Posterior cingulate gyrus (tissue), 11 donors: ENCODE measurements at places on chromosomes 6 and 20.

DNA sequence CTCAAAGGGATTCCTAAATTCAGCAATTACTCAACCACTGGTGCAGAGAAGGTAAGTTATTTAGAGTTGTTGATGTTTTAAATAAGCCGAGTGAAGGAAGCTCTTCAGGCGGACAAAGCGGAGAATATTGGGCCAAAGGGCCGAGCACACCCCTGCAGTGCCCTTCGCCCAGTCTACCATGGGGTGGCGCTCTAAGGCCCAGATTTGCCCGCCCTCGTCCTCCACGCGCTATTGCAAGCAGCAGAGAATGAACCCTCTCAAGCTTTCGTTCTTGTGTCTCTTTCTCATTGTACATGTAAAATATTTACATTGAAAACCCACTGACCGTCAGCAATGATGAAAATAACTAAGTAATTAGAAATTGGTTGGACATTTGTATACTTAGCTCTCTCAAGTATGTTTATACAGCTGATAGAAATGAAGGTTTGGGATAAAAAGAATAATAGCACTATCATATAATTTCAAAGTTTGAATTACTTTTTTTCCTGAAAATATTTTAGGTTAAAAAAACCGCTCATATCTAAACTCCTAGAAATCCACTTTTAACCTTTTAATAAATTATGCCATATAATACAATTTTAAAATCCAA lies 195.0 kb upstream of the CEP162 start:
- DNase-seq = no peak

DNA sequence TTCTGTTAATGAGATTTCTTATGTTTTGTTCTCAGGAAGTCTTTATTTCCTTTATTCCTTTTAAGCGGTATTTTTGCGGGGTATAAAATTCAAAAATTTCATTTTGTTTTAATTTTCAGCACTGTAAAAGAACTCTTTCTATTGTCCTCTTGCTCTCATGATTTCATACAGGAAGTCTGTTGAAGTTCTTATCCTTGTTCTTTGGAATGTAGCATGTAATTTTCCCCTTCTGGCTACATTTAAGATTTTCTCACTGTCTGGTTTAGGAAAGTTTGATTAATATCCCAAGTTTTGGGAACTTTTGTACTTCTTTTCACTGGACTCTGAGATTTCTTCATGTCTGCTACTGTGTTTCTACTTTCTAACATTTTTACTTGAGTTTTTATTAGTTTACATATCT lies 581.4 kb upstream of the GJE1 start:
- DNase-seq = no peak

GRCh38 chr6:112243861-112244827 lies 10.2 kb downstream of the LAMA4 start:
- DNase-seq = no peak

DNA sequence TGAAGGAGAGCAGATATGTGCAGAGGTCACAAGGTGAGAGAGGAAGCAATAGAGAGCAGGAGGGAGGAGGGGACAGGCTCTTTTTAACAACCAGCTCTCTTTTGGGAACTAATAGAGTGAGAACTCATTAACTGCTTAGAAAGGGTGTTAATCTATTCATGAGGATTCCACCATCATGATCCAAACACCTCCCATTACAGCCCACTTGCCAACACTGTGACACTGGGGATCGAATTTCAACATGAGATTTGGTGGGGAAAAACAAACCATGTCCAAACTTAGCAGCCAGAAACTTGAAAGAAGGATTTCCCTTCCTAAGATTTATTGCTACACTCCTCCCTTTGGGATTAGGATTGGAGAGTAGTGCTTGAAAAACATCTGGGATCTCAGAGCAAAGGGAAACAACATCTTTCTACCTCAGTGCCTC lies 135.5 kb upstream of the PLCB4 start:
- no peak for DNase-seq

GRCh38 chr20:17680836-17681725 lies 961 bp downstream of the RRBP1 start:
- DNase-seq = peak; percentile 91

- no peak for DNase-seq
These were observed 519 bp downstream of the MTRF1L start for GRCh38 chr6:153001767-153002612.

GRCh38 chr20:16701296-16701695 lies 28.5 kb upstream of the SNRPB2 start:
- DNase-seq = no peak

DNA sequence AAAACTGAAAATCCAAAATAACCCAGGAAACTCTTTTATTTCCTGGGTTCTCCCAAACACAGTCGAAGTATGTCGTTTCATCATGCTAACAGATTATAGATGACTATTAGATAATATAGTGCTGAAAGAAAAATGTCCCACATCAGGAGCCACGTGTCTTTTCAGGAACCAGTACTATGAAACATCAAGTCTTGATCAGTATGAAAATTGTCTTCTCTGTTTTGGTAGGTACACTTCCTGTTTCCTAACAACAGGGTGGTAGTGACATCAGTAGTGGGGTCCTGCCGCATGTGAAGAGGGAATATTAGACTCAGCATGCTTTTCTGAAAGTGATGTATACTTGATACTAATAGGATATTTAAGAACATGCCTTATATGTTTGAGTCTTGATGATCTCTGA lies 136.7 kb downstream of the HIVEP1 start:
- no peak for DNase-seq

DNA sequence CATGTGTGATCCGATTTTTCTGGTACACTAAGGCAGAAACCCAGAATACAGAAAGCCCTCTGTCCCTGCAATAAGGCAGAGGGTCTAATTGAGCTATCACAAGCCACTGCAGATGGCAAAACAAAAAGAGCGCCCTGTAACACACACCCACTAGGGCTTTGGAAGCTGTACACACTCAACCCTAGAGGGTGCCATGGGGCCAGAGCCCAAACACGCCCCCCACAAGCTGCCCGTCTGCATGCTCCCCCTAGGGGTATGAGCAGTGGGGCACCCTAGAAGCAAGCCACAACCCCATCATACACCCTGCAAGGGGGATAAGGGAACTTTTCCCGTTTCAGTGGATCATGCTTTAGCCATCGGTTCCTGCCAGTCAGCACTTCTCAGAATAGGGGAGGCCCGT lies 62.2 kb upstream of the PDE10A start:
- DNase-seq = no peak

DNA sequence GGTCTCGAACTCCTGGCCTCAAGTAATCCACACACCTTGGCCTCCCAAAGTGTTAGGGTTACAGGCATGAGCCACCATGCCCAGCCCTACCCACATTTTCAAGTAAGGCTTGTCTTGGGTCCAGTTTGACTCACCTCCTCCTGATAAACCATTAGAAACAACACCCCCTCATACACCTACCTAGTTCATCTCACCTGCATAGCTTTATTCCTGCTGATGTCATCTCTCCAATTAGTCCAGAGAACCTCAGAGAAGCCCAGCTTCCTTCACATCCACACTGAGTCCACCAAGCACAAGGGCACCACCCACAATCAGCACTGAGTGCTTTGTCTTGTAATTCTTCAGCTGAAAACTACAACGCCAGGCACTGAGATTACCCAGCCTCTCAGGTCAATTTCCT lies 35.3 kb downstream of the KIF16B start:
- DNase-seq = no peak

DNA sequence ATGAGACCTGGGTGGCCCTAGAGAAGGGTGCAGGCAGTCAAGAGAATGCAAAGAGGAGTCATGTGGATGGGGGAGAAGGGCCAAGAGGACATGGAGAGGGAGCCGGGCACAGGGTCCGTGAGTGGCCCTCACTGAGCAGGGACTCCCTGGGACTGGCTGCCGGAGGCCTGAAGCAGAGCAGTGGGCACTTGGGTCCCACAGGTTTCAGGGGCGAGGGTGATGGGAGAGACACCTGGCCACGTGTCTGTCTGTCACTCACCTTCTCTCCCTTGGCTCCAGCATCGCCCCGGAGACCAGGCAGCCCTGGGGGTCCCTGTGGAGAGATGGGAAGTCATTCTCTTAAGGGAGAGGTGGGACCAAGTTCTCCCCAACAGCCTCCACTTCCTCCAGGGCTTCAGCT lies 25.5 kb downstream of the COL11A2 start:
- DNase-seq = no peak

DNA sequence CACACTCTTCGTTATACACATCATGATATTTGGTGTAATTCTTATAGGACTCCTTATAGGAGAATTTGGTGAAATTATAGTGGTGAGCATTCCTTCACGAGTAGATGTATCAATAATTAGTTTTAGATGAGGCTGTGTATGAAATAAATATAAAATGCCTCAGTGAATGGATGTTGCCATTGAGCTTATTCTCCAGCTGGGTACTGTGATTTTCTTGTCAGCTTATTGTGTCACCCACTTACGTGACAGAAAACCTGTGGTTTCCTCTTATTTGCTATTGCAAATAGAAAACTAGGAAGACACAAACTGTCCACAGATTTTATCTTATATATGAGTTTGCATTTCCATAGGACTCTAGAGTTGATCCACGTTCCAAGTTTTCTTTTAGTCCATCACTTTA lies 439.9 kb upstream of the RNF217 start:
- DNase-seq = no peak

DNA sequence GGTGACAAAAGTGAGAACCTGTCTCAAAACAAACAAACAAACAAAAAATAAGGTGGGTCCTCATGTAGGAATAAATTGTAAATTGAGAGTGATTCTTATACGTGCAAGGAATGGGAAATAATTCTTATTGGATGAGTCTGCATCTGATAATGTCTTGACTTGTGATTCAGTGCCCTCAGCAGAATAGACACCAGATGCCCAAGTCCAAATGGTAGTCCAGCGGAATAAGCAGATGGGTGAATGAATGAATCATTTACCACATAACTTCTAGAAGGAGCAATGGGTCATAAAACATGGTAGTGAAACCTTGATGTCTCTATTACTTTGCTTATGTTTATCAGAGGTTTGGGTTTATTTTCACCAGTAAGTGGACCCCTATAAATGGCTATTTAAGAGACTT lies 747.7 kb downstream of the PHF3 start:
- DNase-seq = no peak

DNA sequence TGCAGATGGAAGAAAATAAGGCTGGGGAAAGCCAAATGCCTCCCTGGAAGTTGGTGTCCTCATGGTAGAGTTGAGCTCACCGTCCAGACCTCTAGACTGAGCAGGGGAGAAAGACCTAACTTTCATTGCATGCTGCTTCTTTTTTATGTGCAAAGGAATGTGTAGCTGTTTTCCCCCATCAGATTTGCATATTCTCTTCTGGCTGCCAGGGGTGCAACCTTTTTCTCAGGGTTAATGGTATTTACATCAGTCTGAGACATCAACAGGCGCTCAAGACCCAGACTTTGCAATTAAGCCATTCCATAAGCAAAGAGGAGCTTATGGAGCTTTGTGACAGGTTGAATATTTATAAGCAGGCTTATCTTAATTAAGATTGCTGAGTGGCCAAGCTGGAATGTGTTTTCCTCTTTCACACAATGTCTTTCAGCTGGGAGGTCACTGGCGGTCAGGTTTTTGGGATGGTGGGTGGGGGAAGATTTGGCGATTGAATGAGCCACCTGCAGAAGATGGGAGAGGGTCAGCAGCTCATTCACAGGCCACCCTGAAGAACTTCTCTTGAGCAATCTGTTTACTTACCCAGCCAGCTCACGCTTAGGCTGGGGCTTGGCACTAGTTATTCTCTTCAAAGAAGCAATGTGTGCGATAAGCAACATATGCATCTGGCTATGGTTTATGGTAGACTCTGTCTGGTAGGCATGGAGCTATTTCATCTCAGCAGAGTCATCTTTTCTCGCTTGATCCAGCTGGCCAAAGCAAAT lies 88.6 kb downstream of the SCP2D1 start:
- DNase-seq = no peak

- no peak for DNase-seq
These were observed 66.0 kb upstream of the BTBD3 start for GRCh38 chr20:11851646-11852045.

DNA sequence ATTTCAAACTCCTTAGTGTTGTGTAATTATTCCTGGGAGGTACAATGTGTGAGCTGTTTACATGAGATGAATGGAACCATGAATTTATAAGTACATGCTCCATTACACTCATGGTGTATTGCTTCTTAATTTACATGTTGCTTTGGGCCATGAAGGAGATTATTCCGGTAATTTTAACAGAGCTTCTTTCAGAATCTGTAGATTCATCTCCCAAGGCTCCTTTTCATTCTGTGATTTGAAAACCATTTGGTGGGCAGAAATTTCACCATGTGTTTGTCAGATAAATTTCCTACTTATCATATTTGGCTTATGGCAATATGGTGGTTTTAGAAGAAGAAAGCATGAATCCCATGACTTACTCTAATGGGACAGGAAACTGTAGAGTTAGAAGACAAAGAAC lies 421.6 kb upstream of the EYS start:
- DNase-seq = no peak

GRCh38 chr6:89986650-89987074 lies 92.4 kb downstream of the GJA10 start:
- DNase-seq = no peak

DNA sequence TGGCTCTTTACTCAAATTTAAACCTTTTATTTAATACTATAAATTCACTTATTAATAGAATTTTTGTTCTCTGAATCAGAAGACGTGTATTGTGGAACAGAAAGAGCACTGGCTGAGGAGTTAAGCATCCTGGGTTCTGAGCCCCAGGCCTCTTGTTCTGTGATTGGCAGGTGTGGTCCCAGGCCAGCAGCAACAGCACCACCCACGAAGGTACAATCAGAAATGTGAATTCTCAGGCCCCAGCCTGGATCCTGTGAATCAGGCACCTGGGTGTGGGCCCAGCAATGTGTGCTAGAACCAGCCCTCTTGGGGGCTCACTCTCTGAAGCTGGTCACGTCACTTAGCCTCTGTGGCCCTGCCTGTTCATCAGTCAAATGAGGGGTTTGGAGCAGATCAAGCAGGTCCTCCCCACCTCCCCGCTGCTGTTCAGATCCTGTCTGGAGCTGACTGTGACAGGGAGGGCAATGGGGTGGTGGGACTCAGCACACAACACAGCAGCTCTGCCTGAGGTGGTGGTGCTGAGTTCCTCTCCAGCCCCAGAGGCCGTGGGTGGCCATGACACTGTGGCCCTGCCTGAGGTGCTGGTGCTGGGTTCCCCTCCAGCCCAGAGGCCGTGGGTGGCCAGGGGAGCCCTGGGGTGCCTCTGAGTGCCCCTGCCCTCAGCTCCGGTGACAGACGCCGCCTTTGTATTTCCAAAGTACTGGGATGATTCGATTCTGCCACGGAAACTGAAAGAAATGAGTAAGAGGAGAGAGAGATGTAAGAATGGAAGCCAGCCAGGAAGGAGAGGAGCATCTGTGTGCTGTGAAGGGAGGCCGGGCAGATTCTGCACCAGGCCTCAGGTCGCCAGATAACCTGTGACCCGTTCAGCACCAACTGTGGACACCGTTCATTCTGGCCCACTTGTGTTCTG lies 41.6 kb upstream of the FRMD1 start:
- no peak for DNase-seq

- no peak for DNase-seq
These were observed 81.0 kb downstream of the FYN start for GRCh38 chr6:111792241-111792640.

- no peak for DNase-seq
These were observed 52.1 kb downstream of the TMEM200A start for GRCh38 chr6:130417951-130418350.

GRCh38 chr6:1849691-1850090 lies 240.0 kb downstream of the FOXC1 start:
- no peak for DNase-seq
